ENCODE measurements at places on chromosomes 4 and X.

- DNase-seq = no peak
Measured at GRCh38 chr4:171718665-171719064, 94.5 kb upstream of the GALNTL6 start.

GRCh38 chrX:66012094-66012534 is 27.8 kb downstream of the VSIG4 start:
- no peak for DNase-seq

GRCh38 chrX:21905953-21906352 is 34.6 kb upstream of the SMS start:
- DNase-seq = no peak

DNA sequence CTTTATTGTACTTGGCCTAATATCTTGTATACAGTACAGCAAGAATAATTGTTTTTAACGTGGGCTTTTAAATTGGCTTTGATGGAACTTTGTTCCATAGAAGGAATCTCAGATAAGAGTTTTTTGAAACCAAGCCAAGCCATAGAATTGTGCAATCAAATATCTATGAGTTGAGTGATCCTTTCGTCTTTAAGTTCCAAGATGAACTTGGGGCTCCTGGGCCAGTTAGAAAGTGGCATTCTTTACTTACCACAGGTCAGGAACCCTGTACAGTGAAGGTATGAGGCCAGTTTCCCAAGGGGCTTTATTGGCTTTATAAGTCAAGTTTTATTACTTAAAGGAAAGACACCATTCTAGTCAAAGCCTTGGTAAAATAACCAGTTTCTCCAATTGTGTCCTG is 2104.2 kb downstream of the PCDH7 start:
- DNase-seq = no peak

DNA sequence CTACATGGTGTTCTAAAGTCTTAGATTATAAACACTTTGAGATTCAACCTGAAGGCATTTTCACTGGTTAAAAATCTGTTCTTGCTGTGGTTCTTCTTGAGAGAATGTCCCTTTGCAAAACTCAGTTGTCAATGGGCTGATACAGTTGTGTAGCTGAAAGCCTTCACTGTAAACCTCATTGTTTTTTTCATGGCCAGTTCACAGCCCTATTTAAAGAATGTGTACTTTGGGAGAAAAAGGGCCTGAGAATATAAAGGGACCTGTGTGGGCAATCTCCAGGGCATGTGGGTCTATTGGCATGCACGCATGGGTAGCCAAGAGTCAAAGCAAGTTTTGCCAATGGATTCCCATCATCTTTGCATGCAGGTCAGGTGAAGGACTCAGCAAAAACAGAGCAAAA is 7.8 kb upstream of the MAP7D3 start:
- DNase-seq = no peak

DNA sequence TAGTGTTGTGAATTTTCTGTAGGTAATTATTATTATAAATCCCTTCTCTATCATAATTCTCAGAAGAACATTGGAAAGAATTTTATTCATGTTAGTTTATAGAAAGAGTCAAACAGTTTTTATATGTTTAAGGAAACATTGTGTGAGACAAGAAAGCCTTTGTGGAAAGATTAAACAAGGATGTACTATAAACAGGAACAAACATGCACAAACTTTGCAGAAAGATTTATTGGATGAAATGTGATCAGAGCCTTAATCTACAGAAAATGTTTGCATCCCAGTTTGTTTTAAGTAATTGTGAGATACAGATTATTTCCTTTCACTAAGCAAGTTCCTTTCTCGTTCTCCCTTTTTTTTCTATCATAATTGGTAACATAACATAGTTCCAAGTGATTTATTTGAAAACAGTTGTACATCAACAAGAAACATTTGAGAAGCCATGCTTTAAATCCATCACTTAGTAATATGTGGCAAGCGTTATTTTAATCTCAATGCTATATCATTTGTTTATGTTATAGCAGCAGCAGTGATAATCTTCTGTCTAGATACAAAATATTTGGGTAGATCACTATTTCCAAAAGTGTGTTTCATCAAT is 129.4 kb downstream of the SLC4A4 start:
- DNase-seq = no peak

DNA sequence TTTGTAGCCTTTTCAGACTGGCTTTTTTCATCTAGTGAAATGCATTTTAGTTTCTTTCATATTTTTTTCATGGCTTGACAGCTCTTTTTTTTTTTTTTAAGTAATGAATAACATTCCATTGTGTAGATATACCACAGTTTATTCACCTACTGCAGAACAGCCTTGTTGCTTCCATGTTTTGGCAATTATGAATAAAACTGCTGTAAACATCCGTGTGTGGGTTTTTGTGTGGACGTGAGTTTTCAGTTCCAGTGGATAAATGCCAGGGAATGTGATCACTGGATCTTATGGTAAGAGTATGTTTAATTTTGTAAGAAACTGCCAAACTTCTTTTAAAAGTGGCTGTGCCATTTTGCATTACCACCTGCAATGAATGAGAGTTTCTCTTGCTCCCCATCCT is 160.8 kb downstream of the SOWAHB start:
- DNase-seq = no peak

DNA sequence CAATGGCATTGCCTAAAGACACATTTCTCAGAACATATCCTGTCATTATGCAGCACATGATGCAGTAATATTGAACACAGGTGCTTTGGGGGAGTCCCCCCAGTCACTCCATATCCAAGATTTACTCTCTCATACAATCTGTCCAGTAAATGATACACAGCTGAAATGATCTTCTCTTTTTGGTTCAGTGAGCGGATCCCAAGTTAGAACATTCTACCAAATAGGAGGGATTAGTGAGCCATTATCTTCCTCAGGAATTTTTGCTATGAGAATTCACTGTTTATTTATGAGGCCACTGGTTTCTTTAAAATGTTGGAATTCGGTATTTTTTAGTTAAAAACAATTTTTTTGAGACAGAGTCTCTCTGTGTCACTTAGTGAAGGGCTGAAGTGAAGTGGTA is 96.5 kb downstream of the TRAPPC11 start:
- DNase-seq = no peak

GRCh38 chr4:161828061-161828460 is 335.7 kb downstream of the FSTL5 start:
- DNase-seq = no peak

DNA sequence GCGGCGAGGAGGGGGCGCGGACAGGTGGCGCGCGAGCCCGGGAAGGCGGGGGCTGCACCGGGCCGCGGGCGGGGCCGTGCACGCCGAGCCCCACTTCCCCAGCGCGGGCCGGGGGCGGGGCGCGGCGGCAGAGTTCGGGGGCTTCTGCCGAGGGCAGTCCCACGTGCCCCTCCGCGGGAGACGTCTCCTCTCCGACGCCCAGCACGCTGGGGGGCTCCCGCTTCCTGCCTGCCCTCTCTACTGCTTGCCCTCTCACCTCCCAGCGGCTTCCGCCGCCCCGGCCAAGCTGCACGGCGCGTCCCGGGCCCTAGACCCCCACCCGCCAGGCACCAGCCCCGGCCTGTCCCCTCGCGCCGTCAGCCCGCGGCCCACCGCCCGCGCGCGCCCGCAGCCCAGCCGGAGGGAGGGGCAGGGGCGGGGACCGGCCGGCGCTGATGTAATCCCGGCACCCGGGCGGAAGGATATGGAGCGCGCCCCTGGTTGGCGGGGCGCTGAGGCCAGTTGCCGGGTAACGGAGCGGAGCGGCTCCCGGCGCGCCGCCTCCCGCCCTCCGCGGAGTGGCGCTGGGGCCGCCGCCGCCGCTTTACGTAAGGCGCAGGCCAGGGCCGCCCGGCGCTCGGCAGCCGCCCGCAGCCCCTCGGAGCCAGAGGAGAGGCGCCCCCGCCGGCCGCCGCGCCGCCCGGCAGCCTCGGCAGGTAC is at the start of gene KIAA0232:
TSS of gene KIAA0232 (plus strand) at position 581 of the 699 bp plus-strand sequence. CDS start 41,727 bp downstream, outside the sequence.
- peak; percentile 23 for DNase-seq

GRCh38 chrX:111098874-111099273 is 2.9 kb downstream of the PAK3 start:
- DNase-seq = no peak

- no peak for DNase-seq
Measured at GRCh38 chr4:4585012-4585670, 43.3 kb upstream of the STX18 start.

DNA sequence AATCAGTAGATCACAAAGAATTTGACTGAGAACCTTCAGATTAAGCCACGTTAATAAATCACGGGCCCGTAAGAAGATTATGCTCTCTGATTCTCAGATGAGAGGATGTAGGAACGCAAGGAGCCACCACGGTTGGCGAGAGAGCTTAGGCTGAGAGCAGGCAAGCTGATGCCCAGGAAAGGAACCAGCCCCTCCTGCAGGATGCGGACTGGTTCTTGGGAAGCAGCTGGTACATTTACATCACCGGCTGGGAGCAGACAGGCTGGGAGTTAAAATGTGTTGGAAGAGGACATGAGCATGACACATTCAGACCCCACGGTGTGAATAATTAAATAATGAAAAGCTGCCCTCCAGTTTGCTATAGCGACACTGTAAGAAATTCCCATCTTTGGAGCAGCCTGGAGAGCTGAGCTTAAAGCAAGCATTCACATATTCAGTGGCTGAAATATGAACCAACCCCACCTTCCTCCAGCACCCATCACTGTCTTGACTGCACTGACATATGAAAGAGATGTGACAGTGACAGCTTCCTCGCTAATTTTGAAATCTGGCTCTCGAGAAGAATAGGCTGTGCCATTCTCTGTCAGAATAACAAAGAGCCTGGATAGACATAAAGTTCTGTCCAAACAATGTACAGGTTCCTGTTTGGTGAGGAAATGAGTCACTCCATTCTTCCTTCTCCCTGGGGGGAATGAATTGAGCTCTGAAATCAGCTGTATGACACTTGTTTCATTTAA is 33.1 kb downstream of the LNX1 start:
- peak; percentile 31 for DNase-seq

DNA sequence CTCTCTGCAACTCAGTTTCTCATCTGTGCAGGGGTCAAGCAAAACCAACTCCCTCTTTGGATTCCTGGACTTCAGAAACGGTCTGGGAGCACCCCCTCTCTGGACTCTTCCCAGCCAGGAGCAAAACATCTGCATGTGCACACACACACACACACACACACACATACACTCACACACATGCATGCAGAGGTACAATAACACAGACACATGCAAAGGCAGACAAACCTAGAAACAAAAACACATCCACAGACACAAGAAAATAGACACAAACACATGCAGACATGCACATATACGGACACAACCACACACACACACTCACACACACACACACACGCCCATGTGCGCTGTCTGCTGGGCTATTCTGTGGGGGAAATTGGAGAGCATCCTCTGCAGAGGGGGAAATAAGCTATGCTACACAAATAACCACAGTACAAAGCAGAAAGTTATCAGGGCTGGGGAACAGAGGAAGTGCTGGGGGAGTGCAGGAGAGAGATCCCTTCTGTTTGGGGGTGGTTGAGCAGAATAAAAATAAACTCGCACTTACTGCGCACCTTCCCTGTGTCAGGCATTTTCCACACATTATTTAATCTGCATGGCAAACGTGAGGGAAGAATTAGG is 19.9 kb downstream of the IQSEC2 start:
- no peak for DNase-seq

- no peak for DNase-seq
Measured at GRCh38 chr4:3305610-3306371, 13.0 kb downstream of the RGS12 start.

DNA sequence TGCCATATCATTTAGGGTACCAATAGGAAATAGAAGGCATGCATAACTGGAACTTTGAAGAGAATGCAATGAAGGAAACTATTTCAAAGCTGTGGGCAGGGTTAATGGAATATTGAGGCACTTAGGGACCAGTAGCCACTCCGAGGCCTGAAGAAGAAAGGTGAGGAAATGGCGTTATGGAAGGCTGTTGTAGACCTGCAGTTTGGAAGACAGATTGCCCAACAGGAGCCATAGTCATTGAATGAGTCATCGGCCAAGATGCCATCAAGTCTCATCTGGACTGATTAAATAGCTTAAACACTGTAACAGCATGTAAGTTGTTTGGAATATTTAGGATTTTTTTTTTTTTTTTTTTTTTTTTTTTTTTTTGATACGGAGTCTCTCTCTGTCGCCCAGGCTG is 11.6 kb downstream of the CXCL13 start:
- no peak for DNase-seq

DNA sequence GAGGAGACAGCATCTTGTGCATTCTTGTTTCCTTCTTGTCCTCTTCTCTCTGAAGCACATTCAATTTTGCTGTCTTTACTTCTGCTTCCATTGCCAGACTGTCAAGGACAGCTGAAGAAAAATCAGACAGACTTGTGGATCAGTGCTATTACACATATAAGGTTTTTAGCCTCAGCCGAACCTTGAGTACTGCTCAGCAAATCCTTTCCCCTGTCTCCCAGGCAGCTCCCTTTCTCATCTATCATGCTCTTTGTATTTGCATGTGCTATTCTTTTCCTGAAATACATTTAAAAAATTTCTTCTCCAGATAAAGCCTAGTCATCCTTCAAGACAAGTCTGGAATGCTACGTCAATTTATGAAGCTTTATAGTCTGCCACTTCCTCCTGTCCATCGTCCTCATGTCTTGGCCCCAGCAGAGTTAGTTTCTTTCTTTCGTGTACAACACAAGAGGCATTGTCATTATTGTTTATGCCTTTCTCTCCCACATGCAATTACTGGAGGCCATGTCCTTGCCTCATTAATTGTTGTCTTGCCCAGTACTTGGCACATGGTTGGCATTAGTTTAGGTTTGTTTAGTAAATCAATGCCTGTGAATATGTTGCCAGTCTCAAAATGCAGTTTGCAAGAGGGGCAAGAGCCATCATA is 45.1 kb downstream of the ADGRL3 start:
- no peak for DNase-seq

GRCh38 chr4:159719531-159719930 is 616.7 kb downstream of the RAPGEF2 start:
- DNase-seq = no peak

GRCh38 chr4:10460313-10461047 is 3.3 kb upstream of the ZNF518B start:
- no peak for DNase-seq

DNA sequence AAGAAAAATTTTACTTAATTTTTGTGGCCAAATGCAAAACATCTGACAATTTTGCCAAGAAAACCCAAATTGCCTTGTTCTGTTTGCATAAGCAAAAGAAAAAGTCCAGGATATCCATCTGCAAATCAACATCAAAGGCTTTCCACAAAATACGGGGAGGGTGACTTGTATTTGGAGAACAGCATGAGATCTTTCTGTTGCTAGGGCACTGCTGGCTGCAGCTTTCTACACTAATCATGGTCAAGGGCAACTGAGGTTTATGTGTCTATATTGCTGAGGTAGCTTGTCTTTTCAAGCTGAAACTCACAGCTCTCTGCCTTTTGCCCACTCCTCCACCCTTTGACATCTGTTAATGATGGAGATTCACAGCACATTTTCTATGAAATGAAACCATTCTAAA is 389.1 kb downstream of the NKX6-1 start:
- no peak for DNase-seq

DNA sequence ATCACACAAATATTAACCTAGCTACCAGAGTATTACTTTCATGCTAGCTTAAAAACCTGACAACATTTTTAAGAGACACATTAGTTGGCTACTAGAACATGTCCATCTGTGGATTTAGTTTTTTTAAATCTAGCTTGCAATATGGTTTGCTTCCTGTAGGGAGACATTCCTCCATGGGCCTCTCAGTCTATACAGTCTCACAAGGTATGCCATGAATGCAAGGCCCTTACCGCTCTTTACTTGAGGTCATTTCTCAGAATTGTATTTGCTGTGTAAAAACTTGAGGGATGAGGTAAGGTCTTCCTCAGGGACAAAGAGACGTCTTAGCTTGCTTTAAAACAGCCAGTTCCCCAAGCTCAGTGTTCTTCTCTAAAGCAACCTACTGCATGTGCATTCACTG is 26.9 kb downstream of the UBA6 start:
- no peak for DNase-seq
